Urinary bladder (tissue), 4 donors: ENCODE measurements at places on chromosomes 5 and 9. TPM values are rescaled to one million over a fixed set of nuclear protein-coding genes. Genes with fewer than 3 reads are reported as not detected.

IRX2 gene
- total RNA-seq: 0.58 TPM

PDLIM4 gene
- 17.4 TPM for total RNA-seq

FOXD4L6 gene
- total RNA-seq: not detected

EGFLAM gene
- 17.4 TPM for total RNA-seq

CD72 gene
- 1.5 TPM for total RNA-seq

GABRB2 gene
- 1.6 TPM for total RNA-seq

IL6ST gene
- 457 TPM for total RNA-seq

OXCT1 gene
- total RNA-seq: 26.3 TPM

C5orf58 gene
- not detected for total RNA-seq

SH2D3C gene
- 11.6 TPM for total RNA-seq

C5orf52 gene
- not detected for total RNA-seq

SOHLH1 gene
- total RNA-seq: not detected

MARVELD2 gene
- 5.9 TPM for total RNA-seq

UCK1 gene
- total RNA-seq: 7.3 TPM

CCNO gene
- 1.6 TPM for total RNA-seq

HOMER1 gene
- total RNA-seq: 20.5 TPM

PRDM9 gene
- total RNA-seq: not detected

PCDHGA10 gene
- 12.3 TPM for total RNA-seq

NR2F1-AS1 gene
- total RNA-seq: 61.4 TPM

IFNB1 gene
- total RNA-seq: not detected

MEIKIN gene
- not detected for total RNA-seq

FCN2 gene
- total RNA-seq: not detected

CBY3 gene
- not detected for total RNA-seq

C9orf57 gene
- total RNA-seq: not detected

MPDZ gene
- total RNA-seq: 96.8 TPM

IL3 gene
- not detected for total RNA-seq

COL5A1 gene
- 622 TPM for total RNA-seq

CD180 gene
- 2.5 TPM for total RNA-seq

PSD2 gene
- total RNA-seq: 0.48 TPM

SPINK1 gene
- 274 TPM for total RNA-seq

PCDHA2 gene
- 0.37 TPM for total RNA-seq

GADD45G gene
- total RNA-seq: 3.9 TPM

B4GALT1 gene
- 36.4 TPM for total RNA-seq

TMC1 gene
- total RNA-seq: 1.9 TPM

TMOD1 gene
- 9.3 TPM for total RNA-seq

PCDHB3 gene
- total RNA-seq: 4.6 TPM

CEL gene
- total RNA-seq: 0.95 TPM

TAF11L5 gene
- total RNA-seq: not detected

LCN1 gene
- total RNA-seq: not detected

GLIPR2 gene
- 54.9 TPM for total RNA-seq

PCDHGA1 gene
- 1.2 TPM for total RNA-seq

SLC25A2 gene
- 0.69 TPM for total RNA-seq

PPP3R2 gene
- total RNA-seq: 0.21 TPM

PCDHA10 gene
- 1.1 TPM for total RNA-seq

EXD3 gene
- 7.5 TPM for total RNA-seq

ANKRD18B gene
- 7.1 TPM for total RNA-seq

FXN gene
- 3.9 TPM for total RNA-seq

ZNF454 gene
- total RNA-seq: 10.6 TPM

WDR38 gene
- not detected for total RNA-seq

TMEM252 gene
- not detected for total RNA-seq

LRRC19 gene
- total RNA-seq: 0.11 TPM

SLC6A19 gene
- total RNA-seq: not detected

ADRB2 gene
- 3.0 TPM for total RNA-seq

CCDC171 gene
- 20.4 TPM for total RNA-seq

PTPRD gene
- 210 TPM for total RNA-seq

ITK gene
- total RNA-seq: 1.1 TPM

CDK5RAP2 gene
- total RNA-seq: 31.9 TPM

NTNG2 gene
- 2.8 TPM for total RNA-seq
